ENCODE measurements at places on chromosomes 12 and 14. TPM values are rescaled to one million over a fixed set of nuclear protein-coding genes. Genes with fewer than 3 reads are reported as not detected.
A peak's percentile ranks its signal among the peaks of the same experiment; 100 is the strongest.

DNA sequence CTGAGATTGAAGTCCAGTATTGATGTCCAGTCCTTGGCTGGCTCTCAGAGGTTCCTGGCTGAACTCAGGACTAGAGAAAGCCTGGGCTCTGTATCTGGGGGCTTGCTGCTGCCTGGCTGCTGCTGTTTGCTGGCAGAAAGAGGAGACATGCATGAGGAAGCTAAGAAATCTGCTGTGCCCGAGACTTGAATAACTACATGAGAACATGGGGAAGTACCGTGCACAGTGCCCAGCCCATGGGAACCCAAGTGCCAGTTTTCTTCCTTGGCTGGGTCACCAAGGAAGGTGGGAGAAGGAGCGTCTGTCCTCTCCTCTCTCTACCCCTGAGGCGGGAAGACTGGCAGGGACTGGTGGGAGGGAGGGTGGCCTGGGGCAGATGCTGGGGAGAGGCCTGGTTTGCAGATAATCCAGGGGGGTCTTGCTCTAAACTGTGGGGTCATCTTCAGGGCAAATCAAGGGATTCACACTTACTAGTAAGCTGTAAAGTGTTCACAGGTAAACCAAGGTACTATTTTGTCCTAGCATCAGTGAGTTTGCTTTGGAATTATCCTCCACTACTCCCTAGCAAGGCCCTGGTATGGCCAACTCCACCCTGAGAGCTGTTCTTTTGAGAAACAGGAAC lies 13.8 kb upstream of the ZFP36L1 start:
- DNase-seq, result no peak

DNA sequence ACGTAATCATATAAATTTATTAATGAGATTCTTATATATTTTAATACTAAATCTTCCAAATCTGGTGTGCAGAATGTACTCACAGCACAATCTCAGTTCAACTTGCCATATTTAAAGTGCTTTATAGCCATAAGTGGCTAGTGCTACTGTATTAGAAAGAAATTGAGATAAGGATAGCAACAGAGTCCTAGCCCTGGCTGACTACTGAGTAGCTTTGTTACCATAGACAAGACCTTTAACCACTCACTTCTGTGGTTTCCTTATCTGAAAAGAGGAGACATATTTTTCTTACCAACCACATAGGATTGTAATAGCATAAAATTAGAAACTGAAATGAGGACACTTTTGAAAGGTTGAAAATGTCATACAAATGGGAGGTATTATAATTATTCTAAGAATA lies 2.0 kb upstream of the CHURC1 start:
- DNase-seq, result no peak

DNA sequence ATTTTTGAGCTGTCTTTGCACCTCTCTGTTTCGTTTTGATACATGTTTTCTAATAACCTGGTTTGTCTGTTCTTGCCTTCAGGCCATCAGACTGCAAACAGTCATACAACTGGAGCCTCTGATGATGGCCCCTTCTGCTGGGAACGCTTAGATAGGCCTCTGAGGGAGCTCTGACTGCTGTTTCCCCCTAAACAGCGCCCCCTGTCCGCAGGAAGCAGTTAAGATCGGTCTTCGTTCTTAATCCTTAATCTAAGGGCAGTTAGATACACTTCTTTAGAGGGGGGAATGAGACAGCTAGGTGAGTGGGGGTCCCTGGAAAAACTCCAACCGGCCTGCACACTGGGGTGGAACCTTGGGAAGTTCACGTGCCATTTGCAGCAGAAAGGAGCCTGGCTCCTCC lies 1338.8 kb upstream of the SEL1L start:
- no peak for DNase-seq

DNA sequence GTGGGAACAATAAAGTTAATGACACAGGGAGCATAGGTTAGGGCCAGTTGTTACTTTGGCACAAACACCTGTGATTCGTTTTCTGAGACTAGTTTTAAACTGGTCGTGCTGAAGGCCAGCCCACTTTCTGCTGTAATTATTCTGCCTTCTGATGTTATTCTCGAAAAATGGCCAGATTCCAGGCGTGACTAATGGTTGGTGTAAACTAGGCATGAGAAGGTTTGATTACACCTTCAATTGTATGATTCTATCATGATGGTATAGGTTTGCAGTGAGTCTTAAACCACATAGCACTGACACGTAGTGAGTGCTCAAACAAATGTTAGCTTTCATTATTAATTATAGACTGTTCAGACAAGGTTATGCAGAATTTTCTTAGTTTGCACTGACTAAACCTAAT lies 39.0 kb downstream of the CKB start:
- no peak for DNase-seq

DNA sequence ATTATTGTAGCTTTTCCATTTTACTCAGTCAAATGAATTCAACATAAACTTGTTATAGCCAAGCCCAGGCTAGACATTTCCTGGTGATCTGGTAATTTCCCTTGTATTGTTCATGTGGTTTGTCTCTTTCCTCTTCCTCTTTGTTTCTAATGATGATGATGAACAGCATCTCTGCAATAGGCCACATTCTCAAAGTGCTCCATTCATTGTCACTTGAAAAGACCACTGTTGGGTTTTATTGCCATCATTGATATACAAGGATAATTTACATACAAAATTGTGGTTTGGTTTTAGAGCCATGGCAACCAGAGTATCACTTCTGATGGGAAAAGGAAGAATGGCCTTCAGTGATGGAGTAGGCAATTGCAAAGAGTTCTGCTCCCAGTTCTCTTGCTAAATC lies 379.3 kb downstream of the RGS6 start:
- DNase-seq, result no peak

DNA sequence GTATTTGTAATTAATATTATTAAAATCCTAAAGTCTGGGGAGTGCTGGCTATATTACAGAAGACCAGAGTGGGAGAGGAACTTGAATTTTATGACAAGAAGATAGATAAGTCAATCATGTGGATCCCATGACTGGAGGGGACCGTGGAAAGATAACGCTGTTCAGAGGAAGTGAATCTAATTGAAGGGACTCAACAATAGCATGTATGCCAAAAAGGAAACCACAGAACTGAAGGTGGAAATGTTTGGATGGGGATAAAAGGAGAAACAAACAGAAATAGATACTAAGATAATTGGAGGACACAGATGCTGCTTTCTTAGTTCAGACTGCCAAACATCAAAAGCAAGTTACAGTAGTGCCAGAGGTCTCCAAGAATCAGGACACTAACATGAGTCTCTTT lies 21.1 kb downstream of the OR6J1 start:
- no peak for DNase-seq

DNA sequence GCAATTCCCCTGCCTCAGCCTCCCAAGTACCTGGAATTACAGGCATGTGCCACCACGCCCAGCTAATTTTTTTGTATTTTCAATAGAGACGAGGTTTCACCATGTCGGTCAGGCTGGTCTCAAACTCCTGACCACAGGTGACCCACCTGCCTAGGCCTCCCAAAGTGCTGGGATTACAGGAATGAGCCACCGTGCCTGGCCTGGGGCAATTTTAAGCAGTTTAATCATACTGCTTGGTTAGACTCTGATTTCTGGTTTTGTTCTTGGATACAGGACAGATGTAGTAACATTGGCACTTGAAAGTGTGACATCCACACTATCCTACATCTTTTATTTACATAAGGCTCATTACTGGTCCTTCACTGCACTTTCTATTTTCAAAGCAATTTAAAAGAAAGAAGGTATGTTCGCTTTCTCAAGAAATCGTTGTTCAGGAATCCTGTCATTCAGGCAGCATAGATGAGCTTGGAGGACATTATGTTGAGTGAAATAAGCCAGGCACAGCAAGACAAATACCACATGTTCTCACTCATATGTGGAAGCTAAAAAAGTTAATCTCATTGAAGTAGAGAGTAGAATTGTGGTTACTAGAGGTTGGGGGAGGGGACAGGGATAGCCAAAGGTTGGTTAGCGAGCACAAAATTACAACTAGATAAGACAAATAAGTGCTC lies 4.0 kb upstream of the NUAK1 start:
- no peak for DNase-seq

- peak; percentile 2 for DNase-seq
Observed at GRCh38 chr14:49687942-49688700, at the start of gene POLE2. POLE2 (minus strand) TSS chr14:49688214; CDS start chr14:49688203, 11 bp downstream.

PABPN1 gene
- total RNA-seq, result 63.8 TPM

COL2A1 gene
- total RNA-seq, result not detected

SMCO2 gene
- 3.8 TPM for total RNA-seq

CLEC1B gene
- not detected for total RNA-seq

GALNT9 gene
- total RNA-seq, result not detected

ANO4 gene
- not detected for total RNA-seq

MIP gene
- total RNA-seq, result not detected

ATP6V1D gene
- 128 TPM for total RNA-seq

Measured in esophagus squamous epithelium (tissue), 5 donors.